ENCODE measurements at places on chromosomes 12 and 14.

- DNase-seq = no peak
Observed at GRCh38 chr14:58815161-58815701, 177.5 kb downstream of the DACT1 start.

DNA sequence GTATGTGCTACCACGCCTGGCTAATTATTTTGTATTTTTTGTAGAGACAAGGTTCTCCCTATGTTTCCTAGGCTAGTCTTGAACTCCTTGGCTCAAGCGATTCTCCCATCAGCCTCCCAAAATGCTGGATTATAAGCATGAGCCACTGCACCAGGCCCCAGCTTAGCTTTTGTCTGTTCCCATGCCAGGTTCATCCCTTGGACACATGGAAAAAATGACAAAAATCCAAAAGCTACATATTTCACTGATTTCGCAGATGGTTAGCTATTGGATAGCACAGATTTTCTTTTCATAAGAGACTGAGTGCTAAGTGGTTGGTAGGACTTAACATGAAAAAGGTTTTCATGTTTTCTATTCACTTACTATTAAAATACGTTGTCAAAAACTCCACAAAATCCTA lies 286.6 kb upstream of the KITLG start:
- DNase-seq = no peak

- DNase-seq = no peak
Observed at GRCh38 chr12:69085852-69086251, 152.9 kb upstream of the CPM start.

GRCh38 chr12:118549510-118549980 lies 173.2 kb downstream of the SUDS3 start:
- no peak for DNase-seq

DNA sequence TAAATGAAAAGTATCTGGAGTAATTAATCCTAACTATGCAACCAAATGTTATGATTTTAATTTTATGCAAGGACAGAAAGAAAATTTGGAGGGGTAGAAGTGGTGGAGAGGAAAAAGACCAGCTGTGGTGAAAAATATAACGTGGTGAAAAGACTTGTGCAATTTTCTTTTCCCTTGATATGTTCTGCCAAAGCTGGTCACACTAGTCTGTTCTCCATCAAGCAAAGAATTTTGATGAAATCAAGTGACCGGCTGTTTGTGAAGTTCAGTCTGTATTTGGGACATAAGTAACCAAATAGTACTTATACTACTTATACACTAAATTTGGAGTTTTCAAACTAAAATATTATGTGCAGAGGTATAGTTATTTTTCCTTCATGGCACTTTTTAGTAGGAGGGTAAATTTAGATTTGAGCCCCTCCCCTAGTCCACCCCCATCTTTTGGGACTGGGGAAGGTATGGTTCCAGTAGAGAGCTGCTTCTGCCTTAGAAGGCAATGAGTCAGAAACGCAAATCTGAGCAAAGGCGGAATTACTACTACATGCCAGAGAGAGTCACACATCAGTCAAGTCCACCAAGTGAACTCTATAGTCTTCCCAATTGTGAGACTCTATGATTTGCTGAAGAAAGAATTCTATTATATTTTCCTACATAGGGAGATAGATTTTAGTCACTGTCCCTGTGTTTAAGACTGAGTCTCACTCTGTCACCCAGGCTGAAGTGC lies 229.7 kb downstream of the SLC25A21 start:
- DNase-seq = no peak

- DNase-seq = no peak
Observed at GRCh38 chr14:85438481-85438942, 91.4 kb upstream of the FLRT2 start.

GRCh38 chr12:68850390-68850789 lies 42.4 kb downstream of the MDM2 start:
- no peak for DNase-seq

DNA sequence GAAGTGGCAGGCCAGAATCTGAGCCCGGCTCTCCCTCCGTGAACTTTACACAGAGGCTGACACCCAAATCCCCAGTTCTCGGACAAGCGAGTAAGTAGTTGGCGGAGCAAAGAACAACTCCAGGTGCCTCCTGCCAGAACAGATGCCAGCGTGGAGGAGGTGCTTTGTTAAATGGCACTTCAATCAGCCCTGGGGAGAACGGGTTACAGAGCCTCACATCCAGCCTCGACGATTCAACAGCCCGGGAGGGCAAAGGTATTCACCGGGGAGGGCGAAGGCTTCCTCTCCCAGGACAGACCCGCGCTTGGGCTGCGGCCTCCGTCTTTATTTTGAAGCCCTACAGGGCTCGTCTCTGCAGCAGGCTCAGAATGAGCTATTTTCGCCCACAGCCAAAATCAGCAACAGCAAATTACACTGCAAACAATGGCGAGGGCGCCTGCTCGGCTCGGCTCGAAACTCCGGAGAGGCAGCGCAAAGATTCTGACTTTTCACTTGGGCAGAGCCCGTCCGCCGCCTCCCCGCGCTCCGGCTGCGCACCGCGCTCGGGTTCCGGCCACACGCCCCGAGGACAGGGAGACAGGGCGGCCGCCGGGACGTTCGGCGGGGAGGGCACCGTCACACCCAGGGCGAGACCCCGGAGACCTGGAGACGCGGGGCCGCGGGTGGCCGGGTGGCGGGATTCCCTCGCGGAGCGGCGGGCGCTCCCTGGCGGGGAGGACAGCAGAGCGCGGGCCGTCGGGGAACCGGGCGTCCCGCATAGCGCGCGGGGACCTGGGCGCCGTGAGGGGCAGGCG lies 811 bp downstream of the TMCC3 start:
- DNase-seq = no peak

DNA sequence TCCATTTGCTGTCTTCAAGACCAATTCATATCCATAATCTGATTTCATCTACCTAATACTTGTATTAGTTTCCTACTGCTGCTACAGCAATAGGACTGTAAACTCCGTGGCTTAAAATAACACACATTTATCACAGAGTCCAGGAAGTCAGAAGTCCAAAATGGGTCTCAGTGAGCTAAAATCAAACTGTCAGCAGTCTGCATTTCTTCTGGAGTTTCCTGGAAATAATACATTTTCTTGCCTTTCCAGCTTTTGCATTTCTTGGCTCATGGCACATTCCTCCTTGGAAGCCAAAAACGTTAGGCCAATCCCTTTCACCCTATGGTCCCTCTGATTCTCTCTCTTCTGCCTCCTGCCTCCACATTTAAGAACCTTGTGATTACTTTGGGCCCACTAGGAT lies 239.8 kb downstream of the PRKD1 start:
- DNase-seq = no peak

GRCh38 chr12:119338593-119339363 lies 4.2 kb downstream of the CCDC60 start:
- no peak for DNase-seq

DNA sequence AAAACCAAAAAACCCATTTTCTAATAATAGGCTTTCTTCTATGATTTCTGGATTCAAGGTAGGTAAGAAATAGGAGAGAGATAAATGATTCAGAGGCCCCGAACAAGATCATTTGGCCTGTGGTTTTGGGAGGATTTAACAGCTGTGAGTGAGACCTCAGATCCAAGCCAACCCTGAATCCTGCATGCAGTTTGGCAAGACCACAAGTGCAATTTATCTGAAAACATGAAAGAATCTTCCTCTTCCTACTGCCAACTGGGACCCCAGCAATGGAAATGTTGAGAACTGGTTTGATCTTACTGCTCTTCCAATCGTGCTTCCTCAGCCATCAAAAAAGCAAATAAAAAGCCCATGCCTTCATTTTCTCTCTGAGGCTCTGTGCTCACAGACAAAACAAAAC lies 519.7 kb upstream of the TBX3 start:
- DNase-seq = no peak

GRCh38 chr12:116313194-116313927 lies 35.9 kb upstream of the MED13L start:
- no peak for DNase-seq

DNA sequence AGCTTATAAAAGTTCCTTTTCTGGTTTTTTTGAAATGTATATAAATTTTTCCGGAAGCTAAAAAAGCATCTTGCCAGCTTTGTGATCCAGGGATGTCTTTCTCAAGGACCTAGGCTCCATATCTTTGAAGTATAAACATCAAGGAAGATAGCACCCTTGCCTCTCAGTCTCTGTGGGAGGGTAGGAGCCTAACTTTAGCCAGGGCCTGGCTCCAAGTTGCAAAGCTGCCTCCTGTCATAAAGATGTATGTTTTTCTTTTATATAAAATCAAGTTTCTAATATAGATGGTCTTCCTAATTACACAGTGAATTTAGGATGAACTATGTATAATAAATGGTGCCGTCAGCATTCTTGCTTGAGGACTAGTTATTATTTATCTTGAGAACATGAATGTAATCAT lies 612.6 kb upstream of the USP15 start:
- DNase-seq = no peak

DNA sequence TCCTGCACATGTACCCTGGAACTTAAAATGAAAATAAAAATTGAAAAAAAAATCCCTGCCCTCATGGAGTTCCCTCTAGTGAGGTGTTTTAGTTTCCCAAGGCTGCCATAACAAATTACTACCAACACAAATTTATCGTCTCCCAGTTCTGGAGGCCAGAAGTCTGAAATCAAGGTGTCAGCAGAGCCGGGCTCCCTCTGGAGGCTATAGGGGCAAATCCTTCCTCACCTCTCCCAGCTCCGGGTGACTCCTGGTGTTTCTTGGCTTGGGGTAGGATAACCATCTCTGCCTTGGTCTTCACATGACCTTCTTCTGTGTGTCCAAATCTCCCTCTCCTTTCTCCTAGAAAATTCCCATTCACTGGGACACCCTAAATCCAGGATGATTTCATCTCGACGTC lies 50.1 kb downstream of the PLXNC1 start:
- DNase-seq = no peak

DNA sequence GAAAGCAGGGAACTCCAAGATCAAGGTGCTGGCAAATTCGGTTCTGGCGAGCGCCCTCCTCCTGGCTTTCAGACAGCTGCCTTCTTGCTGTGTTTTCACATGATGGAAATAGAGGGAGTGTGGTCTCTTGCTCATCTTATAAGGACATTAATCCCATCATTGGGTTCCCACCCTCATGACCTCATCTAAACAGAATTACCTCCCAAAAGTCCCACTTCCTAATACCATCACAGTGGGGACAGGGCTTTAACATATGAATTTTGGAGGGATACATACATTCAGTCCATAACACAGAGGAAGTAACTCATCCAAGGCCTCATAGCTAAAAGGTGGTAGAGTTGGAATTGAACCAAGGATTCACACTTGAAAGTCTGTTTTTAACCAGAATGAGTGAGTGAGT lies 28.6 kb downstream of the DYRK2 start:
- no peak for DNase-seq

DNA sequence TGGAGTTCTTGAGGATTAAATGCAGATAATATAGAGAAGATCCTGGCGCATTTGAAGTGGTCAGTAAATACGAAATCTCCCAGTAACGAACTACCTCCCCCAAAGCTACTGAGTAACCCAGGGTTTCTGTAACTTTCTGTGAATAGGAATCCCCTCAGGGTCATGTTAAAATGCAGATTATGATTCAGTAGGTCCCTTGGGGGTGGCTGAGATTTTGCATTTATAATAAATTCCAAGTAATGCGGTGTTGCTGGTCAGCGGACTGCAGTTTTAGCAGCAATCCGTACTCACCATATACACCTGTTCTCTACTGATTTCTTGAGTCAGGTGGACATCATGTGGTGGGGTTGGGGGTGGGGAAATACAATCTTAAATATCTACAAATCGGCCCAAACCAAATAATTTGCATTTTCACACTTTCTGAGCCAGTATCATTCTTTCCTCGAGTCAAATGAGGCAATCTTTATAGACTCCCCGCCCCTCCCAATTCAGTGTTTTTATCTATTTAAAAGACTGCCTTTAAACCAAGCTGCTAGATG lies 868 bp downstream of the SPATA7 start:
- DNase-seq = no peak

DNA sequence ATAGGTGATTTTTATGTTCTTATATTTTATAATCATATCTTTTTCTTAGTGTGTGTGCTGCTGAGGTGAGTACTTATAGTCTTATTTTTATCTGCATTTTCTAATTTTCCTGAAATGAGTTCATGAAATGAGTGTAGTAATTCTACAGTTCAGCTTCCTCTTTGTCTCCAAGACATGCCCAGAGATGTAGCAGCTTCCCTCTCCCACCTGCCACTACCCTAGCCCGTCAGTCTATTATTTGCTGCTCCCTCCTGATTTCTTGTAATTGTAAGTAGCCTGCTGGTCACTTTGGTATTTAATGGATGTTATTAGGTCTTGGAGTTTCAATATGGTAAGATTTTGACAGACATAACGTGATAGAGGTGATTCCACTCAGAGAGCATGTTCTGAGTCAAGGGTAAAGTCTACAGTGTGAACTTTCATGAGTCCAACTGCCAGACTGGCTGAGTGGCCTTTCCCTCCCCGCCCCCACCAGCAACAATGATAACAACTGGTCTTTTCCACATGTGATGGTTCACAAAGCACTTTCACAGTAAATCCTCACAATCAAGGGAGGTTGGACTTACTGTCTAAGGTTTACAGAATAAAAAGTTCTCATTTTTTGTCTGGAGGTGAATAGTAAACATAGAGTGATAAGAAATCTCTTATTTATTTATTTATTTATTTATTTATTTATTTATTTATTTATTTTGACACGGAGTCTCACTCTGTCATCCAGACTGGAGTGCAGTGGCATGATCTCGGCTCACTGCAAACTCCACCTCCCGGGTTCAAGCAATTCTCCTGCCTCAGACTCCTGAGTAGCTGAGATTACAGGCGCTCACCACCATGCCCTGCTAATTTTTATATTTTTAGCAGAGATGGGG lies 4.2 kb upstream of the RIPK3 start:
- DNase-seq = no peak

All from RWPE2 (cell line).